Activated CD8-positive, alpha-beta T cell treated with anti-CD3 and anti-CD28 coated beads, Interleukin-2, amount 10 ng/mL, durations not matched to agents 7 days and 5 days (primary cell): ENCODE measurements at places on chromosomes 5 and 9. TPM values are rescaled to one million over a fixed set of nuclear protein-coding genes. Genes with fewer than 3 reads are reported as not detected.

DNA sequence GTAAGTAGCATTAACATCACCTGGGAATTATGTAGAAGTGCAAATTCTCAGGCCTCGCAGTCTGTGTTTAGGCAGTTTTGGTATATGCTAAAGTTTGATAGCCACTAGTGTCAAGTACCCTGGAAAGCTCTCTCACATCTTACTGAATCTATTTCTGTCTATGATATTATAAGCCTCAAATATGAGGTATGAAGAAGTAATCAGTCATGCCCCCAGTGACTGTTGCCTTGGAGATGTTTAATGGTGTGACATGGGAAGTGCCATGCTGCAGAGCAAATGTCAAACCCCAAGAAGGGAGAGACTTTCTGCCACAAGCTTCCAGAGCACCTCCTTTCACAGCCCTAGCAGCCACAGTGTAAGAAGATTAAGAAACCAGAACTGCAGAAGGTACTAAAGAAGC is 9.8 kb upstream of the PDE8B start:
- H3K27ac ChIP-seq: no peak overlapping the region
- H3K27me3 ChIP-seq: peaks cover 15% of the 10 kb centered on the region
- no peak for DNase-seq
- no peaks in the 10 kb centered on the region for H3K4me1 ChIP-seq
- H3K36me3 ChIP-seq: peaks cover 3% of the 10 kb centered on the region
- no peak overlapping the region for H3K4me3 ChIP-seq

GRCh38 chr5:42595597-42595996 is 161.0 kb upstream of the CCDC152 start:
- H3K4me1 ChIP-seq: no peaks in the 10 kb centered on the region
- H3K27me3 ChIP-seq: peaks cover 2% of the 10 kb centered on the region
- H3K36me3 ChIP-seq: no peaks in the 10 kb centered on the region
- no peak overlapping the region for H3K27ac ChIP-seq

GRCh38 chr5:3596857-3597166 is 1.2 kb downstream of the IRX1 start:
- H3K36me3 ChIP-seq: peaks cover 24% of the 10 kb centered on the region
- H3K4me3 ChIP-seq: no peak overlapping the region
- no peak for DNase-seq
- peaks cover 60% of the 10 kb centered on the region for H3K27me3 ChIP-seq
- peak overlapping the region; percentile 67 for H3K27ac ChIP-seq

BOD1 gene
- total RNA-seq: 14.0 TPM

LCN6 gene
- not detected for total RNA-seq

GRCh38 chr9:127139071-127139731 is 16.8 kb upstream of the ANGPTL2 start:
- no peak for DNase-seq
- no peak overlapping the region for H3K27ac ChIP-seq
- H3K4me1 ChIP-seq: no peaks in the 10 kb centered on the region
- H3K4me3 ChIP-seq: no peak overlapping the region
